ENCODE measurements at places on chromosomes 12 and 14. TPM values are rescaled to one million over a fixed set of nuclear protein-coding genes. Genes with fewer than 3 reads are reported as not detected.

CD63 gene
- total RNA-seq: 3,001 TPM

STON2 gene
- 52.5 TPM for total RNA-seq

GNG2 gene
- 19.0 TPM for total RNA-seq

SLC25A47 gene
- total RNA-seq: under 0.01 TPM

AMDHD1 gene
- 0.33 TPM for total RNA-seq

CYP27B1 gene
- total RNA-seq: under 0.01 TPM

SENP1 gene
- 12.8 TPM for total RNA-seq

SLC7A7 gene
- 6.3 TPM for total RNA-seq

TECPR2 gene
- 17.8 TPM for total RNA-seq

AICDA gene
- not detected for total RNA-seq

MIPOL1 gene
- 8.6 TPM for total RNA-seq

ACIN1 gene
- total RNA-seq: 75.1 TPM

IGF1 gene
- total RNA-seq: 1.3 TPM

CLEC14A gene
- 2.6 TPM for total RNA-seq

KLHL33 gene
- total RNA-seq: 1.5 TPM

KLRB1 gene
- total RNA-seq: not detected

AKAP5 gene
- total RNA-seq: 0.17 TPM

CCDC63 gene
- total RNA-seq: not detected

CCDC197 gene
- not detected for total RNA-seq

ZC3H10 gene
- 5.6 TPM for total RNA-seq

A2M gene
- 239 TPM for total RNA-seq

NAV3 gene
- 50.3 TPM for total RNA-seq

ACACB gene
- total RNA-seq: 9.1 TPM

PAX9 gene
- total RNA-seq: not detected

PARP11 gene
- total RNA-seq: 5.4 TPM

DPPA3 gene
- not detected for total RNA-seq

RAPGEF3 gene
- total RNA-seq: 2.8 TPM

C12orf50 gene
- under 0.01 TPM for total RNA-seq

MDGA2 gene
- total RNA-seq: not detected

MYO1H gene
- not detected for total RNA-seq

MAP3K9 gene
- total RNA-seq: 0.17 TPM

WNT5B gene
- 40.3 TPM for total RNA-seq

TMEM116 gene
- 12.3 TPM for total RNA-seq

IFNG-AS1 gene
- not detected for total RNA-seq

CPNE6 gene
- not detected for total RNA-seq

CCDC196 gene
- not detected for total RNA-seq

MYBPC1 gene
- not detected for total RNA-seq

OR6C2 gene
- not detected for total RNA-seq

LUM gene
- total RNA-seq: 217 TPM

INSM2 gene
- not detected for total RNA-seq

KSR2 gene
- not detected for total RNA-seq

RAD9B gene
- total RNA-seq: 0.77 TPM

TCL1A gene
- total RNA-seq: not detected

SERPINA5 gene
- total RNA-seq: not detected

HCAR3 gene
- total RNA-seq: under 0.01 TPM

OR8S1 gene
- not detected for total RNA-seq

JAG2 gene
- 1.8 TPM for total RNA-seq

OR6C75 gene
- not detected for total RNA-seq

SSTR1 gene
- 3.0 TPM for total RNA-seq

MIP gene
- not detected for total RNA-seq

KRT80 gene
- total RNA-seq: 0.17 TPM

SARNP gene
- 83.0 TPM for total RNA-seq

CCDC177 gene
- total RNA-seq: not detected
